ENCODE measurements at places on chromosomes 7 and 10. TPM values are rescaled to one million over a fixed set of nuclear protein-coding genes. Genes with fewer than 3 reads are reported as not detected.

The TRIM73 gene
- total RNA-seq: 0.90 TPM

DNA sequence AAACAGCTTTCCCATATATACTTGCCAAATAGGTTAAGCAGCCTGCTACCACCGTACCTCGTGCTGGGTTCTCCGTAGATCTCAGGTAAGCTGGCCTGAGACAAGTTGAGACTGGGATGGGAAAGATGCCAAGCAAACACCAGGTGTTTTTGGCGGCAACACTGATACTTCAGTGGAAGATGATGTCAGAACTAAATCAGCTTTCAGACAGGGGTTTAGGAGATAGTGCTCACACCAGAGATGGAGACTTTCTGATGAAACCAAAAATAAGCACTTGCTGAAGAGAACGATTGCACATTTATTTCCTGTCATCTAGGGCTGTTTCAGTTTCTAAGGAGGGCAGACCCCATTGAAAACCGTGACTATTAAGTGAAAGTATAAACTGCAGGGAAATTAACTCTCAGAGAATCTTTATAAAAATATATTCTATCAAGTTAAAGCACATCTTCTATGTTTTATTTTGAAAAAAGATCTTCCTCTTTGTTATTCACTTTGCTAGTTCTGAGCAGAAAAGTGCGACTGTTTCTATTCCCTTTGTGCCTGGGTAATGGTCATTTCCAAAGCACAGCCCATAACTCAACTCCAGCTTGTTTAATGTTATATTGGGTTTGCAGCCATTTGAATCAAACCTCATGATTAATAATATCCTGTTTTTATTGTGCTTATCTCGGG is 149.9 kb downstream of the CPED1 start:
- DNase-seq: no peak

The CALHM2 gene
- total RNA-seq: 16.0 TPM

The KEL gene
- not detected for total RNA-seq

The CPN1 gene
- not detected for total RNA-seq

GRCh38 chr10:19778996-19779395 is 37.2 kb upstream of the PLXDC2 start:
- no peak for DNase-seq

GRCh38 chr7:158650821-158651225 is 53.8 kb downstream of the NCAPG2 start:
- no peak for DNase-seq

DNA sequence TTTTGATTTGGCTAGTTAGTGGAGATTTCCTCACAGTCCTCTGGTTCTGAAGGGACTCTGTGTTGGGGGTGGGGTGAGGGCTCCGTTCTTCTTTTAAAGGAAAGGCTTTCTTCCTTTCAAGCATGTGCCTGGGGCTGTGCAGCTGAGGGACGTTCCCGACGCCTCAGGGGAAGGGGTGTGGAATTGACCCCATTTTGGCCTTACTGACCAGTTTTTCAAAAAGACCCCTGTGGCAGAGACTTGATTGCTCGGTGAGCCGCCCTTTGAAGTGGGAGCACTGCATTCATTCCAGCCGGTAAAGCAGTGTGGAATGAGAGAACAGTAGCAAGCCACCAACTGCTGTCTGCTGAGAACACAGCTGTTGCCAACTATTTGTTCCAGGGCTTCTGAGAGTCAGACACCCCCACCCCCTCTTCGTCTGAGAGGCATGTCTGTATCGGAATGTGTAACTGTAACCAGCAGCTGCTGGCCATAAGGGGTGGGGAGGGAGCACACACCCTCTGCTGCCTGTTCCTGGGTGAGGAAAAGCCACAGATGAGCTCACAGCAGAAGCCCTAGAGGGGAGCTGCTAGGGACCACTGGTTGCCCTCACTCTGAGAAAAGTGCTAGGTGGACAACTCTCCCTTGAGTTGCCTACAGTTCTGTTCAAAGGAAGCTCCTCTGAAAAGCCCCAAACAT is 33.2 kb downstream of the WBP1L start:
- no peak for DNase-seq

The RPEL1 gene
- total RNA-seq: 0.13 TPM

The CUL1 gene
- total RNA-seq: 38.5 TPM

DNA sequence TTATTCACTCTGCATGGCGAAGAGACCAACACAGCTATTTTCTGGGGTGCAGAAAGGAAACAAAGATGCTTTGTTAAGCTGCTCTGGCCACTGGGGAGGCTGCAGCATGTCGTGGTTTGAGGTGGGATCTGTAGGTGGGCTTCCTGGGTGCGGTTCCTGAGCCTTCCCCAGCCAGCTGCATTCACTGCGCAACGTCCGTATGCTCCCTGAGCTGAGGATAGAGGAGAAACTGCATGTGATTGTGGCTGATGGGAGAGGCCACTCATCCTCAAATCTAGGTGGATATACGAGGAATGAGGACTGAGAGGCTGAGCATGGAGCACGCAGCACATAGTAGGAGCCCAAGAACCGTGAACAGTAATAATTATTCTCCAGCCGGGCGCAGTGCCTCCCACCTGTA is 9.9 kb upstream of the DNAAF5 start:
- no peak for DNase-seq

The SLC39A12 gene
- total RNA-seq: under 0.01 TPM

GRCh38 chr10:47255866-47256265 is 44.1 kb upstream of the GDF10 start:
- DNase-seq: no peak

DNA sequence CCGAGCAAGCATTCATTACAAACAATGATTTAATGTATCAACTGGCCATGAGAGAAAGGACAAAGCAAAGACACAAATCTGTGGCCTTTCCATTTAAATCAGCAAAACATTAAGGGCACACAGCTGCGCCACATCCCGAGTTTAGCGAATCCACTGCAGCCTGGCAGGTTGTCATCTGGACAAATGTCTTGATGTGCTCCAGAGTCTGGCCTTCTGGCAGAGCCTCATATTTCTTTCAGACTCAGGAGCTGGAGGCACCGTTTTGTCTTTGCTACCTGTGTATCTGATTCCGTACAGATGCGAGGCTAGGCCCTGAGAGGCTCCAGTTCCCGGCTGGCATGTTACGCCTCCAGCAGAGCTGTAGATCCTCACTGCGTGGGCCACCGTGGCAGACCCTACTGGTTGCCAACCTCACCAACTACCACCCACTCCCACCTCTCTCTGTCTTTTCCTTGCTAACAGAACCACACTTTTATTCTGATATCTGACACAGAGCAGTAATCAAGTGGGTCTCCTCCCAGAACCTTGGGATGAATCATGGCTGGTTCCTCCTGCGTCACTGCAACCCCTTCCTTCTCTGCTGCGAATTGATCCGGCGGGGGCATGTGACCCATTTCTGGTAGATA is 40.9 kb upstream of the EFCAB10 start:
- DNase-seq: no peak
